ENCODE measurements at places on chromosomes 5 and 9.

DNA sequence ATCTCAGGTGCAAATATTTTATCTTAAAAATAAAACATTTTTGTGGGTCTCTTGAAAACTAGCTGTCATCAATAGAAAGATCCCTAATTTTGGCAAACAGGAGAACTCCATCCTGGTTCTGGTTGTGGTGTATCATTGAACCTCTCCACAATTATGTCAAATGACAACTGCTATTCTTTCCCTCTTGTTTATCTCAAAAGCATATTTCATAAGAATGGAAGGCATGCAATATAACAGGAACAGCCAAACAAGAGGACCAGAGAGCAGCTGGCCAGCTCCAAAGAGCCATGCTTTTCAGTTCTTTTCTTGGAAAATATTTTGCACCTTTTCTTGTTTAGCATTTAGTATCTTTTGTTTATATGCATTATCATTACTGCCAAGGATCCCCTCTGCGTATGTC is 125.4 kb downstream of the ADAMTS6 start:
- DNase-seq = no peak

- no peak for DNase-seq
Observed at GRCh38 chr9:90445391-90445790, 197.2 kb downstream of the DIRAS2 start.

DNA sequence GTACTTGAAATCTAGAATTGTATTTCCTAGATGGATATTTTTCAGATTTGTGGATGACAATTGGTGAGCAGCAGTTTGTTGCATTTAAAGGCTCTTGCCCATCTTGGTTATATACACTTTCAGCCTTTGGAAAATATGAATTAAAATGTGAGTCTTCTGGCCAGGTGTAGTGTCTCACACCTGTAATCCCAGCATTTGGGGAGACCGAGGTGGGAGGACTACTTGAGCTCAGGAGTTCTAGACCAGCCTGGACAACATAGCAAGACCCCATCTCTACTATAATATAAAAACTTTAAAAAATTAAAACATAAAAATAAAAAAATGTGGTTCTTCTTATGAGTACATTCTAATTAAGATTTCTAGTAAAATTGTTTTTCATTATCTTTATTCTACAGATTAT is 102.0 kb downstream of the MTREX start:
- no peak for DNase-seq

- no peak for DNase-seq
Observed at GRCh38 chr5:161975350-161975749, 92.2 kb upstream of the GABRG2 start.

DNA sequence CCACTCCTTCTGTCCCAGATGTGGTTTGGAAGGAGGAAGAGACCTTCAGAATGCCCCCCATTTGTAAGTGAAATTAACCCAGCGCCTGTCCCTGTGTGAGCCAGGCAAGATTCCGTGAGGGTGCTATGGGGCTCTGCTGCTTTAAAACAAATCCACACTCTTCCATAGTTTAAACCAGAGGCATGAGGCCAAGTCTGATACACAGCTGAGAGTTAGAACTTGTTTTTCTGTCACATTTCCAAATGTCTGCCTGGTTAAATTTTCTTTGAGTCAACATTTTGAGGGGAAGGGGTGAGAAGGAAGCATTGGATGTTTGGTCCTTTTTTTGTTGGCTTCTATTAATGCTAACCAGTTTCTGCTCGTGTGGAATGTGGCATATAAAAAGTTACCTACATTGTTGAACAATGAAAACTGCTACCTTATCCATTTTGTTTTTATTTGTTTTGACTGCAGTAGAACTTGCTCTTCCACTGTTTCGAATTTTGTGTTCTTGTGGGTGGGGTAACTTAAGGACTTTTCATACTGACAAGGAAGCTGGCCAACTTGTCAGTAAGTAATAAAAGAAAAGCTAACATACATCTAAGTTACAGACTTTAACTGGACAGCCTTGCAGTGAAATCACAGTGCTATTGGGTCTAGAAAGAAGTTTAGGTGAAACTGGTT is 12.9 kb downstream of the RGMB start:
- DNase-seq = no peak

DNA sequence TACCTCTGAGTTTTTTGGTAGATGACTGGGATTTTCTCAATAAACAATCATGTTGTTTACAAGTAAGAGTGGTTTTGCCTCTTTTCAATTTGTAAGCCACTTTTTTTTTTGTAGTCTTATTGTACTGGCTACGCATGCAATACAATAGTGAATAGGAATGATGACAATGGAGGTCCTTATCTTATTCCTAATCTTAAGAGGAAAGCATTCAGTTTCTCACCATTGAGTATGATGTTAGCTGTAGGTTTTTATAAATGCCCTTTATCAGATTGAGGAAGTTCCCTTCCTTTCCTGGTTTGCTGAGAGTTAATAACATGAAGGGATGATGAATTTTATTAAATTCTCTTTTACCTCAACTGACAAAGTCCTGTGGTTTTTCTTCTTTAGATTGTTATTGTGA is 155.2 kb downstream of the ADAMTSL1 start:
- DNase-seq = no peak

- DNase-seq = no peak
Observed at GRCh38 chr9:137307255-137308056, 5.4 kb upstream of the NRARP start.

Measured in stimulated activated CD4-positive, alpha-beta T cell treated with anti-CD3 and anti-CD28 coated beads, Interleukin-15, amount 100 ng/mL, for 48 hours (primary cell).